Inflammatory macrophage treated with lipopolysaccharide for 4 hours (primary cell): ENCODE measurements at places on chromosomes 3 and 15.

- DNase-seq, result peak; percentile 50
Measured at GRCh38 chr3:72013084-72013483, 228.1 kb upstream of the PROK2 start.

- DNase-seq, result no peak
Measured at GRCh38 chr3:64133987-64134386, 91.3 kb downstream of the PRICKLE2 start.

- DNase-seq, result no peak
Measured at GRCh38 chr3:56110886-56111285, 357.4 kb downstream of the ERC2 start.

- DNase-seq, result no peak
Measured at GRCh38 chr15:83794209-83794608, 140.3 kb downstream of the ADAMTSL3 start.

DNA sequence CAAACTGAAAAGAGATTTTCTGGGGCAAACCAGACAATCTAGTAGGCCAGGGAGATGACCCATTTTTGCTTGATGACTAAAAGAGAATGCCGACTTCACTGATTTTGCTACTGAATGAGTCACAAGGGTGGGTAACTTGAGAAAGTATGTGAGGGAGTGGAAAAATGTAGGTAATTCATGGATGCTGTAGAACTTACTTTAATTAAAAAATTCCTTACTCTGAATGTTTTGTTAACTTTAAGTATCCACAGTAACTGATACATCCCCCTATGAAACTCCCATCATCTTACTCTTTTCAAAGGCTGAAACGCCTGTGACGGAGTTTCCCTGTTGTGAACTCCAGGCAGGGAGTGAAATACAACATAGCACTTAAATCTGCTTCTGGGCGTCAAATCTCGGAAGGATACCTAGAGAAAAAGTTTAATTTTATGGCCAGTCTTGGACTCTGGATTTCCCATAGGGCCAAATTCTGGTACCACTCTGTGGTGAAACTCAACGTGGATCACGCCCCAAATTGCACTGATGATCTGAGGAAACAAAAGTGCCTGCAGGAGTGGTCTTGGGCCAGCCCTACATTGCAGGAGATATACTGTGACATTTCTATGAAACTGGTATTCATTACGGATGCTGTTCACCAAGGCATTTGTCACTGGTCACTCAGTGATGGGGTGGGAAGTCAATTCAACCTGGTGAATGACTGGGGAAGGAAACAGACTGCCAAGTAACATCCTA lies 24.0 kb downstream of the GOLIM4 start:
- no peak for DNase-seq

GRCh38 chr3:155491696-155492095 lies 198.2 kb upstream of the STRIT1 start:
- DNase-seq, result no peak

- no peak for DNase-seq
Measured at GRCh38 chr3:107450254-107450893, 72.4 kb upstream of the BBX start.

DNA sequence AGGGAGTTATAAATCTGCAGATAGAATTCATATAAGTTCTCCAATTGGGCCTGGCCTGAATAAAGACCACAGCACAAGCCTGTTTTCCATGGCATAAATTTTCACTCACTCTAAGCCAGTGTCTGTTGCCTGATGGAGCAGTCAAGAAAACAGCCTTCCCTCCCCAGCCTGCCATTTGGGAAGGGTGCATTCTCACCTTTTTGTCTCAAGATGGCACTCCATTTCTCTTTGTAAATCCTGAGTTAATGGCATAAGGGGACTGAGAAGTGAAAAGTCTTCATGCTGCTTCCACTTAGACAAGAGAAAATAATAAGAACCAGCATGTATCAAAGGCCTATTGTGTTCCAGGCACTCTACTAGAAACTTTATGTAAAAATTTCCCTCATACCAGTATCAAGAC lies 115.6 kb upstream of the MANF start:
- DNase-seq, result no peak

DNA sequence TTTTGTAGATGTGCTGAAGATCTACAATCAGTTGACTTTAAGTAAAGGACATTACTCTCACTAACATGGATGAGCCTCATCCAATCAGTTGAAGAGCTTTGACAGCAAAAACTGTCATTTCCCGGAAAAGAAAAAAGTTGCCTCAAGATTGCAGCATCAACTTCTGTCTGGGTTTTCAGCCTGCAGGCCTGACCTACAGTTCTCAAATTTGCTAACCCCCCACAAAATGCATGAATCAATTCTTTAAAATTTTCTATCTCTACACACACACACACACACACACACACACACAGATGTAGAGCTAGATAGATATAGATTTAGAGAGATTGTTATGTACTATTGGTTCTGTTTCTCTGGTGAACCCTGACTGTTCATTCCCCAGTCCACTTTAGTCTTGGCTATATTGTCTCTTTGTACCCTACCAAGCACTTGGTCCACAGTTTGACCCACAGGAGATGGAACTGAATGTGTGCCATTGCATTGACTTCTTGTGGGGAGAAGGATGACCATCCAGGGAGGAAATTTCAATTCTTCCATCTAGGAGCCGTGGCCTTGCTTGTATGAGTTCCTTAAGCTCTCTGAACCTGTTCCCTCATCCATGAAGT lies 228.3 kb downstream of the CLSTN2 start:
- no peak for DNase-seq

DNA sequence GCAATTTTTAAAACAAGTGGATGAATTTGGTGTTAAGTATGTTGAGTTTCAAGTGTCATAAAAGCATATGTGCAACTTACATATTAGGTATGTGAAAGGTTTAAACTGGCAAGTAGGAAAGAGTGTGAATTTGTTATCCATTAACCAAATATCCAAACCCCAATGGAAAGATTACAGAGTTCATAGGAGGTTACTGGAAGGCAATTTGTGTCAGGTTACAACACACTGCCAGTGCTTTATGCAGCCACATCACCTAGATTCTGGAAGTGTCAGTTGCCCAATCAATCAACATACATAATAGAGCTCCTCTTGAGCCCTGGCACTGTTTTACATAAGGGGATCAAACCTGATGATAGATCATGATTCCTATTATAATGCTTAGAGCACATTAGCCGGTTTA lies 261.0 kb downstream of the ROBO1 start:
- DNase-seq, result no peak

GRCh38 chr3:112980080-112980479 lies 5.2 kb upstream of the CD200R1 start:
- no peak for DNase-seq

DNA sequence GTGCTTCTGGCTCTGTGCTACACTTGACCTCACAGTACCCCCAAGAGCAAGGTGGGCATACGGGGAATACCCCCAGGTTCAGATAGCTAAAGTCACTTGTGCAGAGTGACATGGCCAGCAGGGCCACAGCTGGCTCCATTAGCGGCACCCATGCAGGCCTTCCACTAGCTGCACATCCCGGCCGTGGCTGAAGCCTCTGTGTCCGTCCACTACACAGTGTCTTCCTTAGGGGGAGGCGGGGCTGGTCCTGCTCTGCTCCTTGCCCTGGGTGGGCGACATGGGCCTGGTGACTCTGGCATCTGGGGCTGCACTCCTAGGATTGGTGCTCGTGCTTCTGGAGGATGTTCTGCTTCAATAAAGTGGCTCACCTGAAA lies 169.1 kb upstream of the IQSEC1 start:
- DNase-seq, result no peak

GRCh38 chr3:156483961-156484787 lies 70.7 kb downstream of the SSR3 start:
- DNase-seq, result peak; percentile 64

DNA sequence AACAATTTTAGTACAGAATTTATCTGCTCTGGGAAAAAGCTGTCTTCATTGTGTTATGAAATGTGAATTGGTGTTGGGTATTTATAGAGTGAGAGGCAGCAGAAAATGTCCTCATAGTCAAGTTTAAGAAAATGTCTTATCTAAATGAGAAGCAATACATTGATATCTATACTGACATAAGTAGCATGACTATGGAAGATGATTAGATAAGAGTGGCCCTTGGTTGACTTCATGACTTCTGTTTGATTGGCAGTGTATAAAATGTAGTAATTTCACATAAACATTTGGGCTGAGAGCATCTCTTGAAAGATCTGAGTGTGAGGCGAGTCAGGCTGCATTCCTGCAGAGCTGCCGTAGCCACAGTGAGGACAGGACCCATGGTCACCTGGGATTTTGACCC lies 19.4 kb downstream of the MCTP2 start:
- no peak for DNase-seq

DNA sequence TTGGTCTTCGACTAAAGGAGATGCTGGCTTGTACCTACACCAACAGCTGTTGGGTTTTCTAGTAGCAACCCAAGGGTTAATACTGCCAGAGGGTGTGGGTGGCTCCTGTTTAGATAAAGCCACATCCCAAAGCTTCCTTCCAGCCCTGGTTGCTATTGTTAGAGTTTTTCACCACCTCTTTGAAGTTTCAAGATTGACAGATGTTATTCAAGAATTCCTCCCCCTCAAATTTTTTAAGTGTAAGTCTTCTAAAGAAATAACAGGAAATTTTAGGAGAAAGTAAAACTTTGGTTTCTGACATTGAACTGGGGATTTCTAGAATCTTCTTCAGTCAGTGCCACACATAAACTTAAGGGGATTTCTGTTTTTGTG lies 60.9 kb downstream of the TGFBR2 start:
- DNase-seq, result peak; percentile 47

DNA sequence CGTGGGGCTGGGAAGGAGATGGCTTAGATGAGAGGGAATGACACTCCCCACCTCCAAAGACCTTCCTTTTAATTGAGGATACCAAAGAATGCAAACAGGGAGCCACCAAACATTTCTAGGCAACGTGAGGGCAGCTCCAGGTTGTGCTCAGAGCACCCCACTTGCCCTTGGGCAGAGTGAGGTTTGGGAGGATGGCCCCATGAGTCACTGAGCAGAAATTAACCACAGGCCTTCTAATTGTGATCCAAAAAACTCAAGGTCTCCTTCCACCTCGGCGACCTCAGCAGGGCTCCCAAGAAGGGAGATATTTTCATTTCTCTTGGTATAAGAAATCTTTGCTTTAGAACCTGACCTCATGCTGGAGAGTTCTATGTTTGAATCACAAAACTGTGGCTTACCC lies 305.0 kb upstream of the TPM1 start:
- DNase-seq, result no peak

DNA sequence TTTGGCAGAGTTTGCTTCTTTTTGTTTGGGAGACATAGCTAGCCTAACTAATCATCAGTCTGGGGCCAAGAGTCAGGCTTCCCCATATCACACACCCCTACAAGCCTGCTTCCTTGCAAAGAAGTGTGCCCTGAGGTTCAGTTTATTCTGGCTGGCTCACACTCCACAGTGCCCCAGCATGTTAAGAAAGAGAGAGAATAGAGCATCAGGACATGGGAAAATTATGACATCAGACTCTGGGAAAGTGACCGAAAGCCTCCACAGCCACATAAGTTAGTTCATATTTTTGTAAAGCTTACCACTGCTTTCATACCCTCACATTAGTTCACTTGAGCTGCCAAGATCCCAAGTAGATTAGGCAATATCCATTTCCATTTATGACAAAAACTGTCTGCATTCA lies 63.0 kb upstream of the CFAP161 start:
- no peak for DNase-seq

DNA sequence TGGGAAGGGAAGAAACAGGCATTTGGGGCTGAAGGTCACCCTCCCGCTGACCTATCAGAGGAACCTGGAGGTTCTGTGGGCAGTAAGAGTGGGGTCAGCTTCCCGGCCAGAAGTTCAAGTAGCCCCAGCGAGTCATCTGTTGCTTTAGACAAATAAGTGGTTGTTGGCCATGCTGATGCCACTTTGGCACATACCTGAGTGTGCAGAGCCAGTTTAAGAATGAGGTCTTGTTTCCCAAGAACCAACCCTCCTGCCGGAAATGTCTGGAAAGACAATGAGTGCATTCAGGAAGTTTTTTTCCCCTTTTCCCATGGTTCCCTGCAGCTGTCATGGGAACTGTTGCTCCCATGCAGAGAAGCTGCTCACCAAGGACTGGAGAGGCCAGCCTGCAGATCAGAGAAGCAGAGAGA lies 166.7 kb downstream of the ZNF621 start:
- no peak for DNase-seq

GRCh38 chr3:108300103-108300849 lies 3.9 kb downstream of the HHLA2 start:
- no peak for DNase-seq

GRCh38 chr3:178705925-178706324 lies 169.7 kb downstream of the KCNMB2 start:
- no peak for DNase-seq

DNA sequence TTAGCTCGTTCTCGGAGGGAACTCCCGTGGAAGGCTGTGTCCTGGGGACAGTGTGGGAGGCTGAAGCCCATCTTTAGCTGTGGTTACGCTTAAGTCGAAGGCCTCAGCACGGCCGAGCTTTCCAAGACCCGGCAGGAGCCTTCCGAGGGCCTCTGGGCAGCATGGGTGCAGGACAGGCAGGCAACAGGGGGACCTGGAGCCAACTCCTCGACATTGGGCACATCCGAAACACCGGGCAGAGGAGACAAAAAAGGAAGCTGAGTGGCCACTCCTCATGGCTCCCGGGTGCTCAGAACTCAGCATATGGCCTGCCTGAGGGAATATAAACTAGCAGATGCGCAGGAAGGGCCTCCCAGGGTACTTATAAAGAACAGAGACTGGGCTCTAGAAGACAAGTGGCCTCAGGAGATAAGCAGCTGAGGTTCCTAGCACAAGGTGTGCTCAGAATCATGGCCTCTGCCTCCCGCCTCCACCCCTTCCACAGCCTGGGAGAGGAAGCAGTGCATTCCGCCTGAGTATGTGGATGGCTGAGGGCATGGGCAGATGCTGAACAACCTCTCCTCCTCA lies 34.1 kb downstream of the ABTB1 start:
- DNase-seq, result no peak

DNA sequence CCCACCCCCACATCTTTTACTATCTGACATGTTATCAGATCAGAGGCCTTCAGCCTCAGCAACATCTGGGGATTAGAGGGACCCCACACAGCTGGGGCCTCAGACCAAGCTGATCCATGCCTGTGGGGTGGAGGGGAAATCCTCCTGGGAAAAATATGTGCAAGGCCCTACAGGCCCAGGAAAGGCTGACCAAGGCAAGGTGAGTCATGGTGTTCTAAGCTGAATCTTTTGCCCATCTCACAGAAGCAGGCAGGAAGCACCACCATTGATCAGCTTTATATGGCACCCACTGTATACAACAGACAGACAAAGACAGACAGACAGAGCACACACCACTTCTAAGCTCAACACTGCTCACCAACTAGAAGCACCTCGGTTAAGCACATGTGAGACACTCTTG lies 12.4 kb upstream of the PARP6 start:
- DNase-seq, result no peak

- DNase-seq, result no peak
Measured at GRCh38 chr15:70955151-70955550, 62.5 kb downstream of the LRRC49 start.

DNA sequence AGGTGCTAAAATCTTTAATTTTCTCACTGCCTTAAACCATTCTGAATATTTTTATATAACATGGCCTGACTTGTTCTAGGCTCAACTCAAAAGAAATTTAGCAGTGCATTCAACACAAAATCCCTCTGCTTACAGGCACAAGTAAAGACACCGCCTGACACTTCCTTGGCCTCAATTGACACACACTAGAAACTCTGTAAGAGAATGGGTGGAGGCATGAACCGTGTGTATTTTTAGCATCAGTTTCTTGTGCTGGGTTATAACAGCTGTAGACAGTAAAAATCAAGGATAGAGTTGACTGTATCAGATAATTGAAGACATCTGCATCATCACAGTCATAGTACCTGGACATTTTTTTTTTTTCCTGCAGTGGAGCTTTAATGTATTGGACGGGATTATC lies 54.3 kb downstream of the SLC9A9 start:
- no peak for DNase-seq

- no peak for DNase-seq
Measured at GRCh38 chr15:79105141-79105540, 14.6 kb upstream of the RASGRF1 start.
